Suppressor macrophage treated with lipopolysaccharide for 4 hours (primary cell): ENCODE measurements at places on chromosomes 7 and 10.
A peak's percentile ranks its signal among the peaks of the same experiment; 100 is the strongest.

- DNase-seq: no peak
Observed at GRCh38 chr10:99809931-99810615, 27.6 kb downstream of the ABCC2 start.

GRCh38 chr10:22456486-22456885 lies 111.2 kb downstream of the SPAG6 start:
- DNase-seq: no peak

DNA sequence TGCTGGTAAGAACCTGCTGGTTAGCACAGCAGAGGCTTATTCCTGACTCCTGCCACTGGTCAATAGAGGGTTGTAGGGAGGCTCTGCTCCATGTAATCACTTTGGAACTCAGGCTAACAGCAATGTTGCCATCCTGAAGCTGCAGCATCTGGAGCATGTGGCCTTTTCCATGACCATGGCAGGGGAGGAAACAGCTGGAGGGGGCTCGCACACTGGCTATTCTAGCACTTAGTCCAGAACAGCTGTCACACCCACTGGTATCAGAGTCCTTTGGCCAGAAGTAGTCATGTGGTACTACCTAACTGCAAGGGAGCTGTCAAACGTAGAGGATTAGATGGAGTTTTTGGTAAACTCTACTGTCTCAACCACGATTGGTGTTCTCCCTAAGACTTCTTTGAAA lies 450.0 kb downstream of the RPS24 start:
- no peak for DNase-seq

GRCh38 chr10:8137726-8138125 lies 83.2 kb downstream of the GATA3 start:
- DNase-seq: peak; percentile 5

DNA sequence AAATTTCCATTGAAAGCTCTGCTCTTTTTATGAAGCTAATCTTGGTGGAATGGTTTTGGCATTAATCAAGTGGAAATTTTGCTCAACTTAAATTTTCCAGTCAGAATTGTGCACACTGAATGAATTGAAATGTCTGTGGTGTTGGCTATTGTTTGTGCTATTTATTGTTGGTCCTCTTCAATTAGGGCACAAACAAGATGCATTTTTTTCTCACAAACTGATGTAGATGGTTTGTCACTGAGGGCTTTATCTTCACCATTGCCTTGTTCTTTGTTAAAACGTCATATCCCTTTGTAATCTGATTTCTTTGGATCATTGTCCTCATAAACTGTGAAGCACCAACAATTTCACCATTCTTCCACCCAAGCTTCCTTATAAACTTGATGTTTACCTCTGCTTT lies 152.1 kb upstream of the RHOBTB1 start:
- DNase-seq: no peak

DNA sequence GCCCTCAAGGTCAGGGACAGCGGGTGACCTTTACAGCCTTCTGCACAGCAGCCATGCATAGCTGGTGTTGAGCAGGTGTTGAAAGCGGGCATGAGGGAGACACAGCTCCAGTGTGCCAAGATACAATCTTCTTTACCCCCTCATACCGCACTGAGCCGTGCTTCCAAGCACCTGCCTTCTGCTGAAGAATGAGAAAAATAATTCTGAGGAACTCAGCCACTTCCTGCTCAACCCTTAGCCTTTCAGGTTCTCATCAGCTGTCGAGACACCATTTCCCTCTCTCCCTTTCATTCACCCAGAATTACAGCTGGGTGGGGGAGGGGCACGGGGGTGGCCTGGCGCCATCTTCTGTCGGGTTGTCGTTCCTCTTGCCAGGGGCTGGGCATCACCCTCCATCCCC lies 58.6 kb downstream of the COL13A1 start:
- no peak for DNase-seq

DNA sequence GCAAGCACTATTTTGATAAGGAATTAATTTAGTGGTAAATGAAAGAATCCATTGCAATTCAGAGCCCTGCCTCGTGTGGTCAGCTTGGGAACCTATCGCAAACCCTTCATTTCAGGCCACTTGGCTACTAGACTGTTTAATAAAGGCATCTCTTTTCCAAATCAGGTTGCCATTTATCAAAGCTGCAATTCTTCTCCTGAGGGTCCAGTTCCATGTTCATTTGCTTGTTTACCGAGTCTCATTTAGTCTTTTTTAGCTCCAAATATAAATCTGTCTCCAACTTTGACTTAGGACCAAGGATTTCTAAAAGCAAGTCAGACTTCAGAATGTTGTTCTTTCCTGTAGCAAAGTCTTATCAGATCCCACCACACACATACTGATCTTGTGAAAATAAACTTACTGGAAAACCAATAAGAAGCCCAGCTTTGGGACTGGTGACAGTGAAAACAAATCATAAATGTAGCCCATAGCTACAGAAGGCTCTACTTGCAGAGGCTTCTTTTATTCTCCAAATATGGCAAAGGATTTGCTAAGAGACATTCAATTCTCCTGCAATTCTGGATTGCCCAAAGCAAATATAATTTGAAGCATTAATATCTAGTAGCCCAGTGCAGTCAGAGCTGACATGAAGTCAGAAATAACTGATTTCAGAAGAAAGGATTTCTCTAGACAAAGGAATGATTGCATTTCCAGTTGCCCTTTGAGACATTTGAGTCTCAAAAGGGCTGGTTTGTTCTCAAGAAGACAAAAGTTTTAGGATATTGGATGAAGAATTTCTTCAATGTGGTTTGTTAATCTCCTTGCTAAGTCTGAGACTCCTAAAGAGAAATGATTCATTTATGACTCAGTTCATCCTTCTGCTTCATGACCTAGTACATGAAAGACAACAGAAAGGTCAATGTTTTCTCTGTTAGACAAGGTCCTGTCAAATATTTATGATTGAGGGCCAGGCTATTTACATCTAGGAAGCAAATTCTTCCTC lies 28.0 kb downstream of the PPP1R3C start:
- no peak for DNase-seq

GRCh38 chr10:77261146-77261545 lies 376.5 kb downstream of the KCNMA1 start:
- peak; percentile 47 for DNase-seq

DNA sequence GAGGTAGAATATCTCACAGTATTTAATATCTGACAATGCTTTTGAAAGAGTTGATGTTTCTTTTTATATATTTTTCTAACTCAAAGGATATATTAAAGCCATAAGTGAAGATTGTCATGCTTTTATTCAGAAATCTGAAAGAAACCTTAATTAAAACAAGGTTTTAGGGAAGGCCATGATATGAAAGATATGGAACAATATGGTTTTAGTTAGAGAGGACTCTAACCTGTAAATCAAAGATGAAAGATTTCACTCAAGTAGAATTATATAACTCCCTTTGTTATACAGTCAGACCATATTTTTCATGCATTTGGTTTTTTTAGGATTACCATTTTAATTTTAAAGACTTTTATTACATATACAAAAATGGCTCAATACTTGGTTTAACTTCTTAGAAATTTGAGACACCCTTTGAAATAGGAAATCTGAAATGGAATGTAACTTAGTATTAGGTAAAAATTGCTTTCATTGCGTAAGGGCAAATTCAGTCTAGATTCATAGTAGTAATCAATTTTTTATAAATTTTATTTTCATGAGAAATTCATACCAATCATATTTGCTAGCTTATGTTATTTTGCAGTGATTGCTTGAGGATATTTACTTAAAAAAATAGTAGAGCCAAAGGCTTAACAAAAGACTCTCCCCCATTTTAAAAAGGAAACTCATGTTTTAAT lies 119.8 kb downstream of the TWIST1 start:
- no peak for DNase-seq

- no peak for DNase-seq
Observed at GRCh38 chr7:47501406-47501805, 80.5 kb downstream of the TNS3 start.

GRCh38 chr10:11551916-11552602 lies 59.4 kb downstream of the USP6NL start:
- DNase-seq: peak; percentile 86

DNA sequence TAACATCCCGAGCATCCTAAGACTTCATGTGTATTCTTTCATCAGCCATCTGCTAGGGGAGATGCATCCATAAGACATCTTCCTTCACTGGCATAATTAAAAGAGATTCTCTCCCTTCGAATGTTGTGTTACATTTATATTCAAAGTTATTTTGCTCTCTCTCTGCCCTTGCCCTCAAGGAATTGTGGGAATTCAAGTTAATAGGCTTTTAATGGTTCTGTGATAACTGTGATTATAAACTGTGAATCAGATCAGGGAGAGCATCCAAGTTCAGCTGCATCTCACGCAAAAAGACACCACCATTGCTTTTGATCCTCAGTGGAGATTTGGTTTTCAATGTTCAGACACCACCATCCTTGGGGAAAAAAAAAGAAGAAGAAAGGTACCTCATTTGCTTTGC lies 9.2 kb upstream of the TEX36 start:
- no peak for DNase-seq

GRCh38 chr10:20327954-20328353 lies 511.7 kb downstream of the PLXDC2 start:
- no peak for DNase-seq

GRCh38 chr10:36087006-36088005 lies 445.2 kb upstream of the FZD8 start:
- no peak for DNase-seq

DNA sequence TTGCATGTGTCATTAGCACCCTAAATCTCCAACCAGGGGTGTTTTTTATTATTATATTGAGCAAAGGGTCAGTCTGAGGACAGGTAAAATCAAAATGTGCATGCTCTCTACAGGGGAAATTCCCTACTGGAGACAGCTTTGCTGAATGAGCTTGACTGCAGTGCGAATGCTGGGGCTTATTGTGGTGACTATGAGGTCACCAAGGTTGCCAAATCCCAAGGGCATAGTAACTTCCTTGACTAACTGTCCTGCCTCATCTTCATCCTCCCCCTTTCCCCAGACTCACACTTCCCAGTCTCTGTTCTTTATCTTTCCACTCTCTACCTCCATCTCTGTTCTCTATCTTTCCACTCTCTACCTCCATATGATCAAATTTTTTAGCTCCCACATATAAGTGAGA lies 22.9 kb upstream of the AOC1 start:
- peak; percentile 80 for DNase-seq

- DNase-seq: no peak
Observed at GRCh38 chr7:47327346-47327697, 254.6 kb downstream of the TNS3 start.

GRCh38 chr7:29454899-29455451 lies 108.7 kb upstream of the PRR15 start:
- DNase-seq: no peak

DNA sequence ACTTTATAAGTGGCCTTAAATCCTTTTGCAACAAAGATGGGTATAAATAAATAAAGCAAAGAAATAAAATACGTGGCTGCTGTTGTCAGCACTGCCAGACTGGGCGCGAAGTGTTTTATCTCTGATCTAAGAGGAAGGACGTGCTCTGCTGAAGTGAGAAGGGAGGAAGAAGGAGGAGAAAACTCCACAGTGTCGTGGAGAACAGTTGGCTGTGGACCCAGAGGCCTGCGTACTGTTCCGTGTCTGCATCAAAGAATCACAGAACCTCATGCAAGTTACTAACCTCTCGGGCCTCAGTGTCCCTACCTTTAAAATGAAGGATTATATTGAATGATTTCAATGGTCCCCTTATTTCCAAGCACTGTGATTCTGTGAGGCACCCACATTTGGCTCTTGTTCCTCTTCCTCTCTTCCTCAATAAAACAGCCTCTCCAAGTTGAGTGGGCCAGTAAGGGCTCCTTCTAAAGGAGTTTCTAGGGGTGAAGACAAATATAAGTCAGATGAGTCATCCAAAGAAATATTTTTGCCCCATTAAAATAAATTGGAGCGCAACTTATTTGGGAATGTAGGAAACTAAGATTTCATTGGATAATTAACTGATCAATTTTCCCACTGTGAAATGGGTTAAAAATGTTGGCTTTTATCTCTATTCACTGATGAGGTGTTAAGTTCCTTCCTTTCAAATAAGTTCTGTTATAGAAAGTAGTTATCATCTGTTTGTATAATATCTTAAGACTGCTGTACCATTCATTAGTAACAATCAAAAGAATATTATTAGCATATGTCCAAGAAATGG lies 126.9 kb upstream of the EFCAB10 start:
- no peak for DNase-seq

GRCh38 chr7:133859871-133860450 lies 267.2 kb upstream of the LRGUK start:
- DNase-seq: no peak

GRCh38 chr7:45570797-45571196 lies 3.4 kb upstream of the ADCY1 start:
- no peak for DNase-seq
